ACHN (cell line): ENCODE measurements at places on chromosomes 13 and 19.

DNA sequence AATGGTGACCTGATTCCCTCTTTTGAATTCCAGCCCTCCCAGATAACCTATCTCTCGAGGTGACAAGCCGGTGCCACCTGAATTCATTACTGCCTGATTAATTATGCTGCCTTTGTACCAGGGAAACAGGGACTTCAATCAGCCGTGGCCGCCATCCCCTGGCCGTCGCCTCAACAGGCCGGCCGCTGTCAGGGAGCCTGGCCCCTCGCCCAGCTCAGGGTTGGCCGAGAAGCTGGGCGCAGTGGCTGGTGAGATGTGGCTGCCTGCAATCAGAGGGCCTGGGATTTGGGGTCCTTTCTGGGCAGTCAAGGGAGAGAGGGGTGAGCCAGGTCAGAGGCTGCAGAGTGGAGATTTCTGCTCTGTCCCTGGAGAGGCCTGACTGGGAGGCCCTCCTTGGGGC is 91.2 kb downstream of the KCTD15 start:
- no peak for DNase-seq

DNA sequence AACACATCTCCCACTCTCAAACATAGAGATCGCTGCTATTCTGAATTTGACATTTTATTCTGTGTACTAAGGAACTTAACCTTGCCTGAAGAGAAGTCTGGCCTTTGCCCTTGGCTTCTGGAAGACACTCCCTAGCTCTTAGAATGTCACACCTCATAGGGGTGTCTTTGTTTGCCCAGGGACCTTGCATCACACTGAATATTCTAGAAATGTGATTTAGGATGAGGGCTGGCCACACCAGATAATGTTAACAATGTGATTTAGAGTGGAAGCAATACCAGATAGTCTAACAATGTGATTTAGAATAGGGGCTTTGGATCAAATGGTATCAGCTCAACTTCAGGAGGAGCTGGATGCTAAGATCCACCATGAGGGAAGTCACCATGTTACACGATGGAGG is 6.6 kb downstream of the SIGLECL1 start:
- no peak for DNase-seq

GRCh38 chr13:58032676-58033460 is 401.3 kb downstream of the PCDH17 start:
- no peak for DNase-seq

GRCh38 chr19:43674596-43674995 is 4.6 kb upstream of the PLAUR start:
- no peak for DNase-seq

- no peak for DNase-seq
Measured at GRCh38 chr19:55440411-55441105, 2.5 kb downstream of the SHISA7 start.
